Activated B cell treated with CpG ODN at 0.5 μM for 24 hours (primary cell): ENCODE measurements at places on chromosomes 4 and X. TPM values are rescaled to one million over a fixed set of nuclear protein-coding genes. Genes with fewer than 3 reads are reported as not detected.

The SPANXC gene
- total RNA-seq, result not detected in 2 replicates

The AKAP14 gene
- not detected in 2 replicates for total RNA-seq

The ITIH6 gene
- not detected in 2 replicates for total RNA-seq

The POU3F4 gene
- total RNA-seq, result not detected in 2 replicates

The MAGED4B gene
- 3.3 and 5.0 TPM in 2 replicates for total RNA-seq

The P2RY10 gene
- total RNA-seq, result 72.7 and 80.5 TPM in 2 replicates

The XG gene
- total RNA-seq, result not detected in 2 replicates

The MAOA gene
- total RNA-seq, result 0.18 TPM in 1 of 2 replicates, not detected in the other

The PNMA6F gene
- total RNA-seq, result not detected in 2 replicates

The DCAF12L1 gene
- not detected in 2 replicates for total RNA-seq

The TMEM150C gene
- not detected in 2 replicates for total RNA-seq

The ASMT gene
- 0.44 and 0.69 TPM in 2 replicates for total RNA-seq

The CPLX1 gene
- not detected in 2 replicates for total RNA-seq

The FGF5 gene
- not detected in 2 replicates for total RNA-seq

The PTCHD1 gene
- total RNA-seq, result 0.02 TPM in 1 of 2 replicates, not detected in the other

The CSAG2 gene
- total RNA-seq, result not detected in 2 replicates

The TEX13D gene
- not detected in 2 replicates for total RNA-seq

The QRFPR gene
- total RNA-seq, result not detected in 2 replicates

The AGTR2 gene
- not detected in 2 replicates for total RNA-seq

The COX7B gene
- total RNA-seq, result 196 and 235 TPM in 2 replicates

The NEIL3 gene
- 0.15 and 0.35 TPM in 2 replicates for total RNA-seq

The GAGE12E gene
- not detected in 2 replicates for total RNA-seq

The MSANTD1 gene
- total RNA-seq, result 3.4 and 5.0 TPM in 2 replicates

The BST1 gene
- 0.49 TPM in 1 of 2 replicates, not detected in the other for total RNA-seq

The PDLIM3 gene
- total RNA-seq, result 0.20 TPM in 1 of 2 replicates, not detected in the other

The TRIM61 gene
- 2.1 and 3.6 TPM in 2 replicates for total RNA-seq

The KCNIP4 gene
- not detected in 2 replicates for total RNA-seq

The KIAA1210 gene
- total RNA-seq, result not detected in 2 replicates

The TDO2 gene
- not detected in 2 replicates for total RNA-seq

The TMEM31 gene
- total RNA-seq, result not detected in 2 replicates

The ADH6 gene
- not detected in 2 replicates for total RNA-seq

The CHRNA9 gene
- total RNA-seq, result 0.16 TPM in 1 of 2 replicates, not detected in the other

The UCHL1 gene
- total RNA-seq, result 1.9 and 2.6 TPM in 2 replicates

The PRSS12 gene
- not detected in 2 replicates for total RNA-seq

The VSIG1 gene
- total RNA-seq, result 1.3 and 1.9 TPM in 2 replicates

The CXCL13 gene
- total RNA-seq, result 0.44 TPM in 1 of 2 replicates, not detected in the other

The CXCL10 gene
- total RNA-seq, result 0.17 TPM in 1 of 2 replicates, not detected in the other

The SSX1 gene
- not detected in 2 replicates for total RNA-seq
